Stimulated activated CD4-positive, alpha-beta T cell treated with anti-CD3 and anti-CD28 coated beads, Interleukin-12 subunit alpha, Interleukin-12 subunit beta, amount 100 ng/mL, for 4 hours (primary cell): ENCODE measurements at places on chromosomes 7 and 10.
A peak's percentile ranks its signal among the peaks of the same experiment; 100 is the strongest.

GRCh38 chr7:55449205-55449991 lies 84.3 kb downstream of the LANCL2 start:
- DNase-seq, result no peak

GRCh38 chr10:100413173-100413572 lies 49.6 kb upstream of the WNT8B start:
- no peak for DNase-seq

DNA sequence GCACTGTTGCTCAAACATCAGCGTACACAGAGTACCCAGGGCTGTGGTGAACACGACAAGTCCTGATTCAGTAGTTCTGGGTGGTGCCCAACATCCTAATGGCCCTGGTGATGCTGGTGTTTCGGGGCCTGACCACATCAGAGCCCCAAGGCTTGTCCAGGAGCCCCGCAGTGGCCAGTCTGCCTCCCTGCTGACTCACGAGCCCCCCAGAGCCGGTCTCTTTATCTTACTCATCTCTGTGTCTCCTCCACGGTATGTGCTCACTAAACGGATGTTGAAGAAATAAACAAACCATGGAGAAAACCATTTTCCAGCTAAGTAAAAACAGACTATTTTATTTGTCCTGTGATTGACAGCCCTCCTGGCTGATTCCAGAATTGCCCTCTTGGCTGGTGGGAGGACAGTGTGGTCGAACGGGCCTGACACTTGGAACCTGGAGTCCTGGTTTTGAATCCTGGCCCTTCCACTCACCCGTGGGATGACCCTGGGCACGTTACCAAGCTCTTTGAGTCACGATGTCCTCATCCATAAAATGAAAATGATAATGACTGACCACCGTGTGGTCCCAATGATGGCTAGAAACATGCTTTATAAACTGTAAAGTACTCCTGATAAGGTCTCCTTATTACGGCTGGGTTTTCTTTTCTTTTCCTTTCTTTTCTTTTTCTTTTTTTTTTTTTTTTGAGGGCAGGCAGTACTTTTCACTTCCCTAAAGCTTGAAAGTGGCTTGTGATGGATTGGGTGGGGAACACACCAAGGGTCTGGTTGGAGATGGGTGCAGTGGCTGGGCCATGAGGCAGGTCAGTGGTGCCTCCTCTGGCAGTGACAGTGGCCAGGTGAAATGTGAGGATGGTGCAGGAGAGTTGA lies 5.7 kb downstream of the HIP1 start:
- DNase-seq, result no peak

DNA sequence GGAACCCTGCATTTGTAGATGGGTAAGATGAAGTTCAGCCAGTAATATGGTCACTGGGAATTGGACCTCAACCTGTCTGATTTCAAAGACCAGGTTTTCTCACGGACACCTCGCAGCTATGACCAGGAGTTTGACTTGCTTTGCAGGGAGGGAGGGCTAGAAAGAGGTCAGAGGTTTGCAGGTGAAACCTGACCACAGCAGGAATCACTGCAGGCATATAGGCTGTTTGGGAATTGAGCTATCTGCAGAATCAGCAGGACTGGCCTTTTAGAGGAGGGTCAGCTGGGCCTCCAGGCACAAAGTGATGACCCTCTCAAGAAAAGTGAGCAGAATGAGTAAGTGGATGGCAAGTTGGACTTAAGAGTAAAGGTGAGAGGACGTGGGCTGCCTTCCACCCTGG lies 166.3 kb downstream of the ADRA2A start:
- no peak for DNase-seq

- no peak for DNase-seq
Observed at GRCh38 chr7:127891144-127891543, 140.1 kb downstream of the LRRC4 start.

DNA sequence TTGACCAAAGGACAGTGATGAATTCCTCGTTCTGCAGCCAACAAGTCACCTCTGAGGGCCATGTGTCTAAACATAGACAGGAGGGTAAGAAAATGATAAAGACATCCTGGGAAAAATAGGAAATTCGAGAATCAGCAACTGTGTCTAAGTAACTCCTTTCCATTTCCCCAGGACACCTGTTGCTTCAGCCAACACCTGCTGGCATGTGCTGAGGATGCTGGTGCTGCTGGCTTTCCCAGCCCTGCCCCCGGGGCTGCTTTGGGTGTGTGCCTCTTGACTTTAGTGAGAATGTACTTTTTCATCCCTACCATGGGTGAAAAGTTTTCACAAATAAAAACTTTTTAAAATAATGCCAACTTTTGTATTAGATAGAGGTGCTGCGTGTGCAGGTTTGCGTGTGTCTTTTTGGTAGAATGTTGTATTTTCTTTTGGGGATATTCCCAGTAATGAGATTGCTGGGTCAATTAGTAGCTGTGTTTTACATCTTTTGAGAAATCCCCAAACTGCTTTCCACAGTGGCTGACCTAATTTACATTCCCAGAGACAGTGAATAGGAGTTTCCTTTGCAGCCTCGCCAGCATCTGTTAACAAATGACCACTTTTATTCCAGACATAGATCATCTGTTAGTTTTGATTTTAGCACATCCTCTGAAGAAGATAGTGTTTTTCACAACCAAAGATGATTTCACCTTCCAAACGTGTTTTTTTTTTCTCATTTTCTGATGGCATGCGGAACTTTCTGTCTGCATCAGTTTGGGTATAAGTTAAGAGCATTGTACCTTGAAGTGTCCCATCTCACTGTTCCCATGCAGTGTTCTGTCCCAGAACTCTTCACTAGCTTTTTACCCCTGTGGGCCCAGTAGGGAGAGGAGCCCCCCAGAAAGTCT lies 104.2 kb upstream of the ACBD5 start:
- DNase-seq, result no peak

DNA sequence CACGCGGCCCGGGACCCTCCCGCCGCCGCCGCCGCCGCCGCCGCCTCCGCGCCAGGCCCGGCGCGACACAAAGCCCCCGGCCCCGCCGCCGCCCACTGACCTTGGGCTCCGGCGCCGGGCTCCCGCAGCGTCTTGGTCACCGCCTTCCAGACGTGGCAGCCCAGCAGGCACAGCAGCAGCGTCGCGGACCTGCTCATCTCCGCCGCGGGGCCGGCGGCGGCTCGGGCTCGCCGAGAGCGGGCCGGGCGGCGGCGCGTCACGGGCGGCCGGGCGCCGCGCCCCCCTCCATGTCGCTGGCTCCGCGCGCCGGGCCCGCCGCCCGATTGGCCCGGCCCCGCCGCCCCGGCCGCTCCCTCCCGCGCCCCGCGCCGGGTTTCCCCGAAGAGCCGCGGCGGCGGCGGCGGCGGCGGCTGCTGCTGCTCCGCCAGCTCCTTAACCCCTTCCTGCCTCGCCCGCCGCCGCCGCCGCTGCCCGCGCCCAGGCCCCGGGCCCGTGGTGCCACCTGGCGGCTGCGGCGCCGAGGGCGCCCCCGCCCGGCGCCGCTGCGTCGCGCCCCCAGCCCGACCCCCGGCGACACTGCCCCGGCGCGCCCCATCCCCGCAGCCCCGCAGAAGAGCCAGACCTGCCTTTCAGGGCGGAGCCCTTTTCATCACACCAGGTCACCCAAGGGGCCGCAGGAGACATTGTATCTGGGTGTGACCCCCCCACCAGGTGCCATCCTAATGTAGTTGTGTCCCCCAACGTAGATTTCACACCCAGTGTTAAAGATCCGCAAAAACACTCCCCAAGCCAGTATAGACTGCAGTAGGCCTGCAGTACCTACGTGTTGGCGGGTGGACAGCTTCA lies at the start of gene FAM171A1:
TSS of gene FAM171A1 (minus strand) at position 434 of the 846 bp plus-strand sequence. CDS start at position 197, 237 bp downstream.
- DNase-seq, result peak; percentile 61

GRCh38 chr10:121268863-121269432 lies 329.3 kb downstream of the FGFR2 start:
- no peak for DNase-seq

DNA sequence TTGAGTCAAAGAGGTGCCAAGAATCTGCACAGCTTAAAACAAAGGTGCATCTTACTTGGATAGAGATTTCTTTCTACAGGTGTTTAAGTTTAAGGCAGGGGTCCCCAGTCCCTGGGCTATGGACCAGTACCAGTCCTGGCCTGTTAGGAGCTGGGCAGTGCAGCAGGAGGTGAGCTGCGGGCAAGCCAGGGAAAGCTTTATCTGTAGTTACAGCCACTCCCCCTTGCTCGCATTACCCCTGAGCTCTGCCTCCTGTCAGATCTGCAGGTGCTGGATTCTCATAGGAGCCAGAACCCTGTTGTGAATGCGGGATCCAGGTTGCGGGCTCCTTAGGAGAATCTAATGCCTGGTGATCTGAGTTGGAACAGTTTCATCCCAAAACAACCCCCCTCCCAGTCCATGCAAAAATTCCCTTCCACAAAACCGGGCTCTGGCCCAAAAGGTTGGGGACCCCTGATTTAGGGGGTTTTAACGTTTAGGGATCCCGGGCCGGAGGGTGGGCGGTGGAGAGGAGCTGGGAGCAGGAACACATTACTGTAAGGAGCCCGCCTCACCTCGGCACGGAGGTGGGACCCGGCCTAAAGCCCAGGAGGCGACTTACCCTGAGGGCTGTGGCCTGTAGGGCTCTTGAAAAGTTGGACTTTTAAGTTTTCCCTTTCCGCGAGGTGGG lies 60.2 kb downstream of the ZNF467 start:
- no peak for DNase-seq

DNA sequence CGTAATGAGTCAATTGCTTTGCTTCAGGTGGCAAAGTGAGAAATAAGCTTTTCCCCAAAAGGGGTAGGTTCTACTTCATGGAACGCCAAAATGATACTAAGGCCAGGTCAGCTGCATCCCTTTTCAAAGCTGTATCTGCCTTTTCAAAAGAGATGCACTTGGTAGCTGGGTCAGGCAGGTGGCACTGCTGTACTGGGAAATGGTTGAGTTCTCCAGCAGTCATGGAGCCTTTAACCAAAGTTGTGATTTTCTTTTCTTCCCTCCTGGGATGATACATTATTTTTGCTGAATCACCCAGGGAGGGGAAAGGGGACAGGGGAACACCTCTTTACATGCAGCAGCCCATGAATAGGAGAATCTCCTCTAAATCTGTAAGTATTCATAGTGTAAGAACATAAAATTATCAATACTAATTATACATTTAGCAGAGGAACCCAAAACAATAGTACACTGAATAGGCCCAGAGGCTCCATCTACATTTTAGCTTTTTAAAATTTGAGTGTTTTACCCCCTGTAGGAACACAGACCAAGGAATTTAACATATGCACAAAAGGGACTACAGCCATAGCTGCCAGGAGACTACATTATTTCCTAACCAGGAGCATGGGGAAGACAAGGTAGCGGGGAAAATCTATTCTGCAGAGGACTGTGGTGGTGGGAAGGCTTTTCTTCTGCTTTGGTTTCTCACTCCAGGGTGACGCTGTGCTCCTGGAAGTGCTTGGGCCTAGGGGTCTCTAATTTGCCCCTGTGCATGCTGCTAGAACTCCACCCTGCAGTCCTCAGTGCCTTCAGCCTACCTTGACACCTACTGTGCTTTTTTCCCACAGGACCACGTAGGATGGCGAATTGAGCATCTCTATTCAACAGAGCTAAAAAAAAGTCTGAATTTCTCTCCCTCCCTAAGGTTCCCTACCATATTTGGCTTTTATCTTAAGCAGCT lies 6.4 kb upstream of the GPR22 start:
- DNase-seq, result peak; percentile 25

- DNase-seq, result no peak
Observed at GRCh38 chr7:121105262-121105661, 116.8 kb downstream of the CPED1 start.

- DNase-seq, result no peak
Observed at GRCh38 chr7:21160401-21160800, 267.5 kb upstream of the SP4 start.

DNA sequence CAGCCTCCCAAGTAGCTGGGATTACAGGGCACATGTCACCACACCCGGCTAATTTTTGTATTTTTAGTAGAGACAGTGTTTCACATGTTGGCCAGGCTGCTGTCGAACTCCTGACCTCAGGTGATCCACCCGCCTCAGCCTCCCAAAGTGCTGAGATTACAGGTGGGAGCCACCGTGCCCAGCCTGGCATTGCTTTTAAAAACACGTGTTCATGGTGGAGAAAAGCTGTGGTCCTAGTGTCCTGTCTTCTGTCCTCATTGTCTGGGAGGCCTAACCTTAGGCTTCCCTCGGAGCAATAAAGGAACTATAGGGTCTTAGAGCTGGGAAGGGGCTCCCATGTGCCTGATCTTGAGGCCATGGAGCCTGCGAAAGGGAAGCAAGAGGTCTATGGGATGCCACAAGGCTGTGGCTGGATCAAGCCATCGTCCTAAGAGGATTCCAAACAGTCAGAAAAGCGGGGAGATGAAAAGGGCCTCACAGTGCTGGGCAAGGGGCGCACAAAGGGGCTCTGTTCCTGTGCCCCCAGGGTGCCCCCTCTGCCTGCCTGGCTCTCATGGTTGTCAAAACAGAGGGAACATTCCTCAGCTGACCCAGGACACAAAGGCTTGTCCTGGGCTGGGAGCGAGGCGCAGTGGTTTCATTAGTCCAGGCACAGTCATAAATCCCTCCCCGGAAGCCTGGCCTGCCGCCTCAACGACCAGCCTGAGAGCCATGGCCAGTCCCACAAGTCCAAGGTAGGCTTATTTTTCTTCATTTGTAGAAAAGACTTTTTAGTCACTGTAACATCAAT lies 106.6 kb upstream of the TNS3 start:
- DNase-seq, result no peak

- no peak for DNase-seq
Observed at GRCh38 chr7:128740996-128741395, 1.8 kb downstream of the CALU start.

DNA sequence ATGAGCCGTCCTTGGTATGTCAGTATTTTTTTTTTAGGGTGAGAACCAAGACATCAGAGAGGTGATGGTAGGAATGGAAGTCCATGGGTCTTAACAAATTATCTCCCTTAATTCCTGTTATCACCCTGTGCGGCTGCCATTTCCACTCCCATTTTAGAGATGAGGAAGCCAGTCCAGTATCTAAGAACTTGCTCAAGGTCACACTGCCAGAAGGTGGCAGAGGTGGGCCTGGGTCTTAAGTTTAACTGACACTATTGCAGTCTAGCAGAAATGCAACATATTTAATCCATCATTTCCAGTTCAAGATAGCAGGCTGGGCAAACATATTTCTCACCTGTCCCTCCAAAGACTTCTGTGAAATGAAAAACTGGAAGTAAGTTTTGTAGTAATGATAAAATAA lies 108.3 kb downstream of the GLI3 start:
- no peak for DNase-seq
